ENCODE measurements at places on chromosomes 5 and 9.

GRCh38 chr5:87258507-87258906 lies 9.2 kb upstream of the RASA1 start:
- no peak for DNase-seq

DNA sequence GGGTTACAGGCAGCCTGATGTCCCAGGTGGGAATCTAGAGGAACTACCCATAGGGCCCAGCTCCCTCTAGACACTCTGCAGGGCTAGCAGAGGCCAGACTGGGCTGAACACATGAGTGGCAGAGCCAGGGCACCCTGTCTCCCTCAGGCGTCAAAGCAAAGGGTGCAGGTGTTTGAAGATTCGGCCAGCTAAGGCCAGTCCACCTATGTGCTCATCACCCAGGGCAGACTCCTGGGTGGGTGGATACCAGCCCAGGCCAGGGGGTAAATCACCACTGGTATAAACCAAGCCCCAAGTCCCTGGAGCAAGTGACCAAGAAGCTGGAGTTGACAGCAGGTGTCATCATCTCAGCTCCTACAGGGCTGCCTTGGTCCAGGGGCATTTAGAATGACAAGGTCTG lies 3.4 kb downstream of the CCDC180 start:
- DNase-seq, result no peak

DNA sequence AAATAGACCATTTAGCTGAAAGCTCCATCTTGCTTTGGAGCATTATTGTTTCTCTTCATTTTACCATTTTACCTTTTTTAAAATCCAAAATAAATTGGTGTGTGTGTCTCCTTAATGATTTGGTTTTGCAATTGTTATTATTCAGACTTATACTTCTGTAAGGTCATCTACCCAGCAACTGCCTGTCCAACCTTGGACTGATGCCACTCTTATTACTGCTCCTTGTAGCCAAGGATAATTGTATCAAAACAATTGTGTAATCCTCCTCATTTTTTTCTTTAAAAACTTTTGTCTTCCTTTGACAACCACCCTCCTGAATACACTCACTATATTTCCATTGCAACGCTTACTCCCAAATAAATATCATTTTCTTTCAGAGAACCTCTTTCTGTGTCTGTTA lies 30.3 kb upstream of the HMGCR start:
- no peak for DNase-seq

DNA sequence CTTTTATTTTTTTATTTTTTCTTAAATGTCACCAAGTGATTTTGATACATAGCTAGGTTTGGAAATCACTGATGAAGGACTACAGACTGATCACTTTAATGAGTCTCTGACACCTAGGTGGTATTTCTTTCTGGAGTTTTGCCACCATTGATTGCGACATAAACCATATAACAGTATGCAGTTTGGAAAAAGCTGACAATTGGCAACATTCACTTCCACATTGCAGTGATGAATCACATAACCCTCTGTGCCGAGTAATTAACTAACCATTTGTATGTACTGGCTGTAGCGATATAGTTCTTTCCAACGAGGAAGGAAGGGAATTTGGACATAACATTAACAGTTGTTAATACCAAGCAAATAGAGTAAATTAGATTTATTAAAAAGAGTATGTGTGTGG lies 222.9 kb upstream of the EFNA5 start:
- no peak for DNase-seq

- DNase-seq, result peak; percentile 11
These were observed 98.7 kb downstream of the RAPGEF6 start for GRCh38 chr5:131536211-131536826.

GRCh38 chr5:83281658-83282057 lies 189.9 kb upstream of the VCAN start:
- no peak for DNase-seq

- DNase-seq, result peak; percentile 98
These were observed at the start of gene ELAVL2 for GRCh38 chr9:23826120-23826629. Gene ELAVL2, minus strand, starts transcription at chr9:23826240. Its CDS starts 64,006 bp downstream, at chr9:23762234.

GRCh38 chr5:159764283-159765134 lies 151.8 kb upstream of the ADRA1B start:
- DNase-seq, result no peak

DNA sequence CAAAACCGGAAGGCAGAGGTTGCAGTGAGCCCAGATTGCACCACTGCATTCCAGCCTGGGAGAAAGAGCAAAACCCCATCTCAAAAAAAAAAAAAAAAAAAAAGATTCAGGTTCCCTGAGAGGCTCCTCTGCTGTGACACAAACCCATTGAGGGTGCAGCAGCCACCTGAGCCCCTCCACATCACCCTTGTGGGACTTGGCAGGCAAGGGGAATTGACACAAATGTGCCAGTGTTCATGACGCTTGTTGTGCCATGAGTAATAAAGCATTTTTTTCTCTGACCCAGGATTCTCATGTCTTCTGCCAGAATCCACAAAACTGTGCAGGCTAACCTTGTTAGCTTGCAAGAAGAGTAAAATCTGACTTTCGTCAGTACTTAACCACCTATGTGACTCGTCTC lies 149.6 kb downstream of the TTC39B start:
- DNase-seq, result no peak

DNA sequence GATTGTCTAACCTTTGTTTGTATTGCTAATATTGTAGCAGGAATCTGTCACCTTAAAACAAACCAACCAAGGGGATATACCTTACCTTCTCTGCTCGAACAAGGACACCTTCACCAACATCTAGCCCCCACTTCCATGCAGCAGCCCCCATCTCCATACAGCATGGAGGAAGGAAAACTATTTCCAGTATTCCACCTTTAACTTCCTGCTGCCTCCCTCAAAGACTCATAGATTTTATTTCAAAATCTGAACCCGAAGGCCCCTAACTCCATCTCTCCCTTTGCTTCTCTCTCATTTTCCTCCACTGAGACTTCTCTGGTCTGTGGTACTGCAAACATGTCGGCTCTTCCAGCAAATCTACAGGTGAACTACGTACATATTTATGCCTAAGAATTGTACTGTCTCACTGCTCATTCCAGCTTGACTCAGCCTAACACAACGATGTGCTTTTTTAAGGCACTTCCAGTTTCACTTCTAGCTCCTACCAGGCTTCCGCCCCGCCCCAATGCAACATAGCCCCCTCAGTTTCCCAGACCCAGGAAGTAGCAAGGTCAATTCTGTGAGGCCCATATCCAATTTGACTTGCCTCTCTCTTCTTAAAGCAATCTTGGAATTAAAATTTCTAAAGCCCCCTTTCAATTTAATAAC lies 70.7 kb upstream of the RNF38 start:
- DNase-seq, result no peak

DNA sequence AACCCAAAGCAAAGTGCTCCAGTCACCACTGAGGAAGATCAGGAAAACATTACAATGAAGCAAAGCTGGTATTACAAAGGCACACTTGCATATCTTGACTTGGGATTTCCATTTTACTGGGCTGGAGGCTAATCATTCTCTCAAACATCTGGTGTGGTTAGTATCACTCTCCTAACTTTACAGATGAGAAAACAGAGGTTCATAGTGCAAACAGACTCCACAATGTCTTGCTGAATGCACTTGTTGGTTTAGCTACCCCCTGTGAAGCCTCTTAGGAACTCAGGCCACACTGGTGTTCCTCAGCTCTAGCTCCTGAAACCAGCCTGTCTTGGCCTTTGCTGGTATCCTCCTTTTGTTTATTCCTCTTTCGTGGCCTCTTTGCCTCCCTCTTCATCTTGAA lies 29.5 kb upstream of the SMAD5 start:
- no peak for DNase-seq

- DNase-seq, result no peak
These were observed 138.5 kb upstream of the TYRP1 start for GRCh38 chr9:12554636-12555035.

- no peak for DNase-seq
These were observed 161.9 kb downstream of the MARCHF11 start for GRCh38 chr5:16017720-16018119.

- no peak for DNase-seq
These were observed 102.7 kb downstream of the ADAMTS12 start for GRCh38 chr5:33788922-33789566.

- no peak for DNase-seq
These were observed 81.1 kb downstream of the PHF2 start for GRCh38 chr9:93657331-93658111.

GRCh38 chr5:16568875-16569580 lies 47.8 kb downstream of the RETREG1 start:
- DNase-seq, result peak; percentile 66

DNA sequence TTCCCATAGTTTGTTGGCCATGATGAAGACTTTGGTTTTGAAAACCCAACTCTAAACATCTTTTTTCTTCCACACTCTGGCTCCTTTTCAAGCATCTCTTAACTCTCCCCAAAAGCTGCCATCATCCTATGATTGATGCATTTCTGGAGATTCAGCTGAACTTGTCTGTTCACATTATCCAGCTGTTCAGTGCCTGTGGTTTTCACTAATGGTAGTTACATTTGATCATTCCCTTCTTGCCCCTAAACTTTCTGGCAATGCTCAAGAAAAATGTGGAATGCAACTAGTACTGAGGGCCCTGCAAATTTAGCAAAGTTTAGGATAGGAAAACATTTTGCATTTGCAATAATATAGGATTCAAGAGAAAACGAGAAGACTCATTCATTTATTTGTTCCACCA lies 267.5 kb downstream of the ENC1 start:
- no peak for DNase-seq

- no peak for DNase-seq
These were observed 170.8 kb upstream of the MSX2 start for GRCh38 chr5:174553556-174553955.

DNA sequence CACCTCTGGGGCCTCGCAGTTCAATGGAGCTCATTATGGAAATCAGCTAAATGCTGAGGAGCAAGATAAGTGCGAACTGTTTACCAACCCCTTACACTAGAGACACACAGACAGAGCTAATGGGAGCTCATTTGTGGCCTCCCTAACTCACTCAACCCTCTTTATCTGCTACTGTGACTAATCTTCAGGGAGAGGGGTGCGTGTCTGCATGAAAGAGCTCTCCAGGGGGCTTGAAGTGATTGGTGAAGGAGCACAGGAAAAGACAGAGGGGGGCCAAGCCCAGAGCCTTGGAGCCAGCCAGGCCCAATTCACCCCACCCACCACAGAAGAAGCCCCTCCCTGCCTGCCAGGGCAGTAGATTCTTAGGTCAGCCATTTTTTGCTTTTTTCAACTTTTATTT lies 466.8 kb upstream of the BRINP1 start:
- DNase-seq, result peak; percentile 21

DNA sequence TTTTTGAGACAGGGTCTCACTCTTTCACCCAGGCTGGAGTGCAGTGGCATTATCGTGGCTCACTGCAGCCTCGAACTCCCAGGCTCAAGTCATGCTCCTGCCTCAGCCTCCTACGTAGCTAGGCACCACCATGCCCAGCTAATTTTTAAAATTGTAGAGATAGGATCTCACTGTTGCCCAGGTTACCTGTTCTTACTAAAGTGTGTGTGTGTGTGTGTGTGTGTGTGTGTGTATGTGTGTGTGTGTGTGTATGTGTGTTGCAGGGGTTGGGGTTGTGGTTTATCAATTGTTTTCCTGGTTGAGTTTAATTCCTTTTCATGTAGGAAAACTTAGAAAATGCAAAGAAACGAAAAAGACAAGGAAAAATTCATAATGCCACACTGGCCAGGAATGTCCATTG lies 21.8 kb downstream of the RNF44 start:
- no peak for DNase-seq

- no peak for DNase-seq
These were observed 16.1 kb downstream of the C9orf50 start for GRCh38 chr9:129604766-129605163.

- no peak for DNase-seq
These were observed 139.7 kb downstream of the TLE1 start for GRCh38 chr9:81549500-81550206.

DNA sequence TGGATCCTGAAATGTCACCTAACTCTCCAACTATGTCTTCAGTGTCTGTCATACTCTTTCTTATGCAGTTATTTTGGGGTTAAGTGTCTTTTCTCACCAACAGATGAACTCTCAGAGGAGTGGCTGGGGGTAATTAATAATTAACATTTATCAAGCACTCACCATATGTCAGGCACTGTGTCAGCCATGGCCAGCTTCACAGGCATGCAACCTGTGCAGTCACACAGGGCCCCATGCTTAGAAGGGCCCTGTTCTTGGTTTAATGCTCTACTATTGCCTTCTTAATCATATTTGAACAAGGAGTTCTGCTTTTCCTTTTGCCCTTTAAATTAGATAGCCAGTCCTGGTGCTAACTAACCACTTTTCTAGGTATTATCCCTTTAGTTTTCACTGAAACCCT lies 3.4 kb upstream of the GRPEL2 start:
- no peak for DNase-seq

GRCh38 chr5:139912158-139912557 lies 116.5 kb downstream of the PSD2 start:
- no peak for DNase-seq

DNA sequence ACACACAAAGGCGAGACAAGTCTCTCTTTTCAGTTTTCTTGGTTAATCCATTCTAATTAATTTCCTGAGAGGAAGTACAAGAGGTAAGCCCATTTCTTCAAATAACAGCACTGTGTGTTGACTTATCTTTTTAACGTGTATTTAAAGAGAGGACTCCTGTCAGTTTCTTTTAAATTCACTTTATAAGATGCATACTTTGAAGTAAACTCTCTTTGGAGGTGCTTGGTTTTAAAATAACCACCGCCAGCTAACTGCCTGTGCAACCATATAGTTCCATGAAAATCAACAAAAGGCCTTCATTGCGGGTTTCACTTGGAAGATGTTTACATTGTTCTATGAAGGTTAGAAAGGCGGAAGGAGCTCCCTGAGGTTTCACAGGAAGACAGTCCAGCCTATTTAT lies 13.1 kb upstream of the SERINC5 start:
- no peak for DNase-seq

DNA sequence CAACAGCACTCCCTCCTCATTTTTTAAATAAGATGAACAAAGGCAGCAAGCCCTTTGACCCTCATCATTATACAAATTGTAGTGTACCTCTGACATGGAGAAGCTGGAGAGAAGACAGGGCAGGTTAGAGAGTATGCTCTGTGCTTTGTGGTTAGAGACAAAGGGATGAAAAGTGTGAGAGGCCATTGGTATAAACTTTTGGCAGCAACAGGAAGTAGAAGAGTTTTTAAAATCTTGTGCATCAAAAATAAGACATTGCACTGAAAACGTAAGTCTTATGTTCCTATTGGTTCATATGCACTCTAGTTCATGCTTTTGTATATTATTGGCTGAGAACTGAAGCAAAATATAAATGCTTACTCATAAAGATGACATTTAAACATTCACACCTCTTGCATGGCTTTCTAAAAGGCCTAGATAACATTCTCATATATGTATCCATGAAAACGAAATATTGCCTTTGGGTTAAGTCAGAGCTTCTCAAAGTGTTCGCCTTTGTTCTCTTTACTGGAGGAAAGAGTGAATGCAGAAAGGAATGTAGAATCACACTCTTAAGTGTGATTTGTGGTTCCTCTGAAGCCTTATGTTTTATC lies 158.0 kb downstream of the PALM2AKAP2 start:
- DNase-seq, result no peak

GRCh38 chr5:123455095-123455494 lies 31.9 kb upstream of the CEP120 start:
- no peak for DNase-seq

Data from NCI-H748 treated with DMSO at 0.1 percent for 48 hours (cell line).